ENCODE measurements at places on chromosomes 4 and X.
A peak's percentile ranks its signal among the peaks of the same experiment; 100 is the strongest.

GRCh38 chrX:129247642-129248041 lies 275.6 kb downstream of the SMARCA1 start:
- no peak for DNase-seq

GRCh38 chrX:129540722-129541184 lies 694 bp downstream of the OCRL start:
- no peak for DNase-seq

DNA sequence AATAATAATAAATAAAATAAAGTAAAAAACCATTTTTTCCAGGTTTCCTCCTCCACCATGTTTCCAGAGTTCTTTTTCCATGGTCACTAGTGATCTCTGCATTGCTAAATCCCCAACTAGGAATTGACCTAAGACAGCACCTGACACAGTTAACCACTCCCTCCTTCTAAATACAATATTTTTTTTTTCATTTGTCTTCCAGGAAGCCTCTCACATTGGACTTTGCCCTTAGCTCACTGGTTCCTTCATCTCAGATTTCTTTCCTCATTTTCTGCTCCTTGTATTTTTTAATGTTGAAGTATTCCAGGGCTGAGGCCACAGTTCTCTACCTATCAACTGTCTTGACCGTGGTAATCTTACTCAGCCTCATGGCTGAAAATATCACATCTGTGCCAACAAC lies 187.3 kb upstream of the FAM241A start:
- no peak for DNase-seq

GRCh38 chr4:163107754-163108153 lies 58.9 kb downstream of the NAF1 start:
- DNase-seq, result peak; percentile 2

DNA sequence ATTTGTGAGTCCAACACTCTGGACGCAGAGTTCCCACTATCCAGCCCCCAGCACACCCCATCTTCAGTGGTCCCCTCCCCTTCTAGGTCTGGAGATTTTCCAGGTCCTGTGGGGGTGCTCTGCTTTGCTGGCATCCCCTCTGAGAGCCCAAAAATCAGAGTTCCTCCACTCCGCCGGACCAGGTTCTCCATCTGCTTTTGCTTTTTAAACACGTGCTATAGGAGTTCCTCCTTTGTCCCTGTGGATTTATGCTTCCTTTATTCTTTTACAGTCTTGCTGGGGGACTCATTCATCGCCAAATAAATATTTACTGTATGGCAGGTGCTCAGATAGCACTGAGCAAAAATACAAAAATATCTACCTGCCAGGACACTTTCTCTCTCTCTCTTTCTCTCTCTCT lies 324.7 kb downstream of the STK32B start:
- no peak for DNase-seq

DNA sequence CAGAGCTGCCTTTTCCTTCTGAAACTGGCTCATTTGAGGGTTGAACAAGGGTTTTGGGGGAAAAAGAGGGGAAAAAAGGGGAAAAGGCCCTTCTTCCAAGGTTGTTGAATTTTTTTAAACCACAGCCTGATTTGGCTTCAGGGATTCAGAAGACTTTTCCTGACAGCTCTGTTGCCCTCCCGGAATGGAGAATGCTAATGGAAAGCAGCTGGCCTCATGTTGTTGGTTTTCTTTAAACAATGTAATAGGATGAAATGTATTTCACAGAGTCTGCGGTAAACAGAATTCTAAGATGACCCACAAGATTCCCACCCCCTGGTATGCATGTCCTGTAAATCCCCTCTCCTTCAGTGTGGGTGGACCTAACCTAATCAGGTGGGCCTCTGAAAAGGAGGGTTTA lies 3.3 kb upstream of the KIAA1210 start:
- DNase-seq, result peak; percentile 36

GRCh38 chrX:10600479-10600878 lies 19.9 kb downstream of the MID1 start:
- no peak for DNase-seq

- no peak for DNase-seq
These were observed 213.2 kb upstream of the ZFP42 start for GRCh38 chr4:187782286-187782824.

- no peak for DNase-seq
These were observed 92.5 kb downstream of the AKAP4 start for GRCh38 chrX:50108264-50108663.

GRCh38 chrX:119763181-119763580 lies 4.8 kb downstream of the SOWAHD start:
- DNase-seq, result peak; percentile 74

DNA sequence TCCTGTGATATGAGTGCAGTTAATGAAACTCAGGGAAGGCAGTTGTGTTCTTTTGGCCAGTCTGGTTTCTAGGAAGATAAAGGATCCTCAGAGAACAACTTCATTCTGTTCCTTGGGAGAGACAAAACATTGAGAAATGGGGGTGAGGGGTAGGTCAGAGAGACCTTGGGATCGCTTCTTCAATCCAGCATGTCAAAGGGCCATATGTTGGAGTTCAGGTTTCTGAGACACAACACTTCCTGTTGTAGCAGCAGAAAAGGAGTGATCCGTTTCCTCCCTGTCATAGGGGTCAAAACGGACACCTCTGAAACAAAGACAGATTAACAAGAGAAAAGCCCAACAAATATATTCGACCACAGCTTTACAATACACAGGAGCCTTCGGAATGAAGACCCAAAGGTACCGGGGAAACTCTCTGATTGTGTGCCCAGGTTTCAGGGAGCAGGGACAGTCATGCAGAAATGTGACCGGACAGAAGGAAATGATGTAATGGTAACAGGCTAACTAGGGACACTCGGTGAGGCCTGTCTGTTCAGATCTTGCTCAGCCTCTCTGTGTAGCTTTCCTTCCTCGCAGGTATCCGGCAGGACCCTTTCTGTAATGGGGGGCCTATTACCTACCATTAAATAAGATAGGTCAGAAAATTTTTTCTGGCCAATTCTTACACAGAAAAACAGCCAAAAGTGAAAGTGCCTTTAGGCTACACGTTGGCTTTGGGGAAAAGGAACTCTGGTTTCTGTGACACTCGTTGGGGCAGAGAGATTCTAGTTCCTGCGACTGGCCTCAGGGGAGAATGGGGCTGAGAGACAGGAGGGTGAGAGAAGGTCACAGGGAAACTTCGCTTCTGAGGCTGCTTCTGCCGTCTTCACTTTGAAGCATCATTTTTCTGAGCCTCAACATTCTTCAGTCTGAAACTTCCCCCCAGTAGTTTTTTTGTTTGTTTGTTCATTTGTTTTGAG lies 103.3 kb upstream of the TLR3 start:
- DNase-seq, result no peak

DNA sequence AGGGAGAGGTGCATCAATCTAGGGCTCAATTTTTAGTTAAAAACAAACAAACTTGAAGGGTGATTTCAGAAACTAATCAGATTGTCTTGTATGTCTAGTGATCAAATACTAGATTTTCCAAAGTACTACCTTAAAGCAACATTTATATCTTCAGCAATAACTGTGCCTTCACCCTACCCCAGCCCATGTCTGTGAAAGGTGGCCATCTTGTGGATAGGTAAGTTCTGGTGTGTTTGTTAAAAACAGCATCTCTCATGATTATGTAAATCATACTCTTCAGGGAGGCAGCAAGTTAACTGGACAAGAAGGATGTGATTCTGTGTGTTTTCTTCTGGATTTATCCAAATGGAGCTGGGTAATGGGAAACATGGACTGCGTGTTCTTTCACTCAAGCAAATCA lies 81.4 kb upstream of the ACSL1 start:
- no peak for DNase-seq

DNA sequence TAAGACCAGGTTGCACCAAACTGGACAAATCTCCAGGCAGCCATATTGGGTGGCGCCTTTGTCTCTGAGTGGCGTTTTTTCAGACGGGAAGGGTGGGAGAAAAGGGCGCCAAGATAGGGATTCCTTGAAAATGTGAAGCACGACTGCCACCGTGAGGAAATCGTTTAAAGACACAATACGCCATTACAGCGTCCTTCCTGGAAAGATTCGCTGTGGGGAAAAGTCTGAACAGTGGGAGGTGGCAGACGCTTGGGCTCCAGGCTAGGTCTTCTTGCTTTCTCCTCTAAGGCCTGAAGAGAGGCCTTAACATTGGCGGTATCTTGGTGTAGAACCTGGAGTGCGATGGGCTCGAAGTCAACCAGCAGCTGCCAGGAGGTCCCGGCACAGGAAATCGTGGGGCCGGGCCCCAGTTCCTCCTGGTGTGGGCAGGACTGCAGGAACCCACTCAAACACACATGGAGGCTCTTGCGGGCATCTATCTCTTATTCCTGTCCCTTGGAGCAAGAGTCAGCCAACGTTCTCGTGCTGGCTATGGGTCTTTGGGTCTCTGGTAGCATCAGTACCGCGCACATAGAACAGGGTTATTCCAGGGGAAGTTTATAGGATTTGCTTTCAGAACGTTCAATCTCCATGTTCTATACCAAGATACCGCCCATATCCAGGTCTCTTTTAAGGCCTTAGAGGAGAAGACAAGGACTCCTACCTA lies 208.8 kb downstream of the OR13H1 start:
- no peak for DNase-seq

GRCh38 chr4:93719552-93719951 lies 109.0 kb upstream of the ATOH1 start:
- DNase-seq, result no peak

Data from fibroblast of skin of left biceps (primary cell).